ENCODE measurements at places on chromosomes 5 and 9.

DNA sequence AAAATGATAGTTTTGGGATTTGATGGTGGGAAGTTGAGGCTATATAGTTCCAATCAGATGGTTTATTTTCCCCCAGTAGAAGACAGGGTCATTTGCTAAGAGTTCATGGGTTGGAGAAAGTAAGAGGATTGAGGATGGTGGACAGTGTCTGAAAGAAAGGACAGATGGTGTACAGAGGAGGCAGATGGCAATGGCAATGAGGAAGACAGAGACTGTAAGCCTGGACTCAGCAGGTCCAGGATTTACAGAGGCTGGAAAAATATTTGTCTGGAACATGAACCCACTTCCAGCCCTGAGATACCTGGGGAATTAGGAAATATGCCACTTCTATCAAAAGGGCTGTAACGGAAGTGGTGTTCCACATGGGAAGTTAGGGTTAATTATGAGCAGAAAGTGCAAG, 84.5 kb downstream of the PCSK1 start:
- DNase-seq, result no peak

- DNase-seq, result no peak
Measured at GRCh38 chr5:156147944-156148285, 179.0 kb upstream of the SGCD start.

- DNase-seq, result no peak
Measured at GRCh38 chr5:124956471-124957029, 210.1 kb upstream of the ZNF608 start.

DNA sequence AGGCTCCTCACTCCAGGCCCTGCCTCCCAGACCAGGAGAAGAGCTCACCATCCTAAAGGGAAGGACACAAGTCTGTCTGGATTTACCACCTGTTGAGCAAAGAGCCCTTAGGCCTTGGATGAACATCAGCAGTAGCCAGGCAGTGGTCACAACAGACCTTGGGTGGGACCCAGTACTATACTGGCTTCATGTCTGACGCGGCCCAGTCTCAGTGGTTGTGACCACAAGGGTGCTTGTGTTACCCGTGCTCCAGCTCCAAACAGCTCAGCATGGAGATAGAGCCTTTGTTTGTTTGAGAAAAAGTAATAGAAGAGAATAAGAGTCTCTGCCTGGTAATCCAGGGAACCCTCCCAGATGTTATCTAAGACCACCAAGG, 617.4 kb downstream of the BRINP1 start:
- no peak for DNase-seq

GRCh38 chr9:95175523-95175922, 142.0 kb downstream of the FANCC start:
- DNase-seq, result no peak

DNA sequence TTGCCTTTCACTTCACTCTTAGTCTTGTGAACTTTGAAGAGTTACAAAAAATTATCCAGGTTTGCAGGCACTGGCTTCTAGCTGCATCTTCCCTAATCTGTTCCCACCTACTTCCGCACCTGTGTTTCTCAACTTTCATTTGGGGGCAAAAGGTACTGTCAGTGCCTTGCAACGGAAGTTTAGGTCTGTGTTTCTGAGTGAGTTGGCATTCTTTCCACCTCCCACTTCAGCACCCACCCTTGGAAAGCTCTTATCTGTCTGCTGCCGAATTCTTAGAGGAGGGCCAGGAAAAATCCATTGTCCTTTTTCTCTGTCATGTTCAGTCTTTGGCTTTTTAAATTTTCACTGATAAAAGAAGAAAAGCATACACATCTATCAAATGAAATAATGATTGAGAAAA, 89.7 kb upstream of the RASGRF2 start:
- no peak for DNase-seq

GRCh38 chr5:14401639-14402038, 180.0 kb upstream of the OTULINL start:
- DNase-seq, result no peak

GRCh38 chr9:84554069-84554664, 115.4 kb upstream of the NTRK2 start:
- DNase-seq, result no peak

DNA sequence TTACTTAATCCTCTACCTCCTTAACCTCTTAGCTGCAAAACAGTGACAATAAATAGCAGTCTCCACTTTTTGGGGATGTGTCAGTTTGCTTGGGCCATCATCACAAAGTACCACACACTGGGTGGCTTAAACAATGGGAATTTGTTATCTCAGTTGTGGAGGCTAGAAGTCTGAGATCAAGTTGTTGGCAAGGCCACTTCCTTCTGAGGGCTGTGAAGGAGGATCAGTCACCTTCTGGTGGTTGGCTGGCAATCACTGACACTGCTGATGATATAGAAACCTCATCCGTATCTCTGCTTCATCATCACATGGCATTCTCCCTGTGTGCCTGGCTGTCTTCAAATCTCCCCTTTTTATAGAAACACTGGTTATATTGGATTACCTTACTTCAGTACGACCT, 187.1 kb upstream of the TBC1D2 start:
- no peak for DNase-seq

DNA sequence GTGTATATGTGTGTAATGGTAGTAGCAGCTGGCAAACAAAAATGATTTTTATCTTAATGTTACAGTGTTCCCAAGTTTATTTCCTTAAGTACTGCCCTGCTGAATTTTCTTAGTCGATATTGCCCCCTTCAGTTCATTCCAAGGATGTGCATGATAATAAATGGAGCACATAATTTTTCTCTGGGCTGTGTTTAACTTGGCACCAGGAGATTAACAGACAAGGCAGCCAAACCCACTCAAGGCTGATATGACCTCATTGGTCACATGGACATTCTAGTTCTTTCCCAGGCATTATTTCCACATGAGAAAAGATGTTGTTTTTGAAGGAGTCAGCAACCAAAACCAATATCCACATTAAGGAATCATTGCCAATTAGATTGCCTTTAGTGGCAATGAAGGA, 61.8 kb downstream of the COX7C start:
- DNase-seq, result no peak

DNA sequence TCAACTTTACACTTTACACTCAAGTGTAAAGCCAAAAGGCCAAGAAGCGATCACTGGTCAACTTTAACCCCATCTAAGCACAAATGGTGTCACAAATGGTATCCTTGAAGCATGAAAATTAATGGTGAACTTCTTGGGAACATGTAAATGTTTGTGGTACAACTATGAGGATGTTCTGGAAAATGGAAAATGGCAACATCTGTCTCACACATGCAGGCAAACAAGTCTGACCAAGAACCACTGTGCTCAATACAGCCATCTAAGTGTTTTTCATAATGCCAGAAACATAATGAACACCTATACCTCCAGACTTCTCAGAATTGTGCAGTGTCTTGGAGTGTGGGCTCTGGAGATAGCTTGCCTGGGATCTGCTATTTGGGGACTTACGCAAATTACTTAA, 171.0 kb downstream of the GLIS3 start:
- no peak for DNase-seq

DNA sequence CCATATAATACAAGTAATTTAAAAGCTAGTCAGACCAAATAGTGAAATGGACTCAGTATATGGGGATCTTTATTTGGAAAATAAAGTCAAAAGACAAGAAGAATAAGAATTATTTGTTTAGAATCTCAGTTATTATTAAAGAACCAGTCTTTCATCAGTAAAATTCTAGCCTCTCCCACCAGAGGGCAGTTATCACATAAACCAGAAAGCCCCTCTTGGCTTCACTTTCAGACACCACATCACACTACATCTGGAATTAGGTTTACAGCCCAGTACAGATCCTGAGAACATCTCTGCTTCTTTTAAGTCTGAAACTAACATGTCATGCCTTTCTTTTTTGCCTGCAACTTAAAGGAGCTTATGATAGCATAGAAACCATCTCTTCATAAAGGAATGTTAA, 12.2 kb upstream of the HSPB3 start:
- DNase-seq, result no peak

- no peak for DNase-seq
Measured at GRCh38 chr5:153515301-153515700, 24.8 kb downstream of the GRIA1 start.

DNA sequence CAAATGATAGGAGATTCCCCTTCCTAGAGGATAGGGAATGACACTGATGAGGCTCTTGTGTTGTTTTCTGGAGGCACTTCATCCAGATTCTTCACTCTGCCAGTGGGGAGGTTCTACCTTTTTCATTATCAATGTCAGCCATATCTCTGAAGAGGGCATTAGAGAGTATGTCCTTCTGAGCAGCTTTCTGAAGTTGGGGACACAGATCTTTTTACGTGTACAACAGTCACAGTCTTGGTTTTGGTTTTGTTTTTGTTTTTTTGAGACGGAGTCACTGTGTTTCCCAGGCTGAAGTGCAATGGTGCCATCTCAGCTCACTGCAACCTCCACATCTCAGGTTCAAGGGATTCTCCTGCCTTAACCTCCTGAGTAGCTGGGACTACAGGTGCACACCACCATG, 22.6 kb downstream of the CENPH start:
- DNase-seq, result no peak

DNA sequence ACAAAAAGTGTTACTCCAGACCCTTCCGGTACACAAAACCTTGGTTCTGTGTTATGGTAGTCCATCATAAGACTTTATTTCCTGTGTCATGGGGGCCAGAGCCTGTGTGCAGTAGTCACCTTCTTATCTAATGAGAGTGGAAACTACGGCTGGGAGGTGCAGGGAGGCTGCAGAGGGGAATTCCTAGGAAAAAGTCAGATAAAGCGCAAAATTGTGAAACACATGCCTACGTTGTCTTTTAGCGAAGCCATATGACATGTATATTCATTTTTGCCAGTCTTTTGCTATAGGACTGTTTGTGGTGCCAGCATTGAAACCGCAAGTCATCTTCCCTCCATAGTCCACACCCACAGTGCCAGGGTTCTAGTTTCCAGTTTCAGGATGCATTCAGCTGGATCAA, 80.7 kb downstream of the PPARGC1B start:
- DNase-seq, result no peak

- DNase-seq, result no peak
Measured at GRCh38 chr5:150147670-150148069, 8.0 kb downstream of the PDGFRB start.

DNA sequence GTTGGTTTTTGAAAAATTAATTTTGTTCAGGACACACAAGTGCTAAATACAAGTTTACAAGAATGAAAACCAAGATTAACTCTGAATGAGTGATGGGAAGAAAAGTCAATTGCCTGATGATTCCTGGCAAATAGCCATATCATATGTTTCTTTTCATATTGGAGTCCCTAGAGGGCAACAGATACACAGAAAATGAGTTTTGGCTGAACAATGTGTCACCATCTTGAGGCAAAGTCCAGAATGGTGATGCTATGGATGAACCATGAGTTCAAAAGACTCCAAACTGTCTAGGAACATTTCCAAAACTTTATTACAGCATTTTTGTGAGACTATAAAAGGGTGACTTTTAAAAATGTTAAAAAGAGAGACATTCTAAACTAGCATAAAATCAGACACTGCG, 382.9 kb downstream of the TMEM161B start:
- no peak for DNase-seq

GRCh38 chr9:20749496-20750198, 65.6 kb downstream of the FOCAD start:
- DNase-seq, result no peak

GRCh38 chr5:83312663-83313062, 158.9 kb upstream of the VCAN start:
- DNase-seq, result no peak

GRCh38 chr9:78707481-78707991, 410.6 kb downstream of the PSAT1 start:
- no peak for DNase-seq

DNA sequence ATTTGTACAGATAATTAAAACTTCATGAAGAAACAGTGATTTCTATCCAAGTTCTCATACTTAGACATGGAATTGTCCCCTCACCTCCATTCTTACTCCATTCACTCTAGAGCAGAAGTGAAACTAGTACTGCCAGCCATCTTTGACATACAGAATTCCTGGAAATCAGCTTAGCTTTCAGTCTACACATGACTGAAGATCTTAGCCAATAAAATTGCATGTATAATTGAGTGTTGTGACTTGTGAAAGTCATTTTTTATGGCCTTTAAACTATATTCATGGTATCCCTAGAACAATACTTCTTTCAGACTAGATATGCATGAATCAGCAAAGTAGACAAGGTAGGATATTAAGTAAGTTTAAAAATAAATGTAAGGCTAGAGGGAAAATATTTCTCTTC, 705.2 kb upstream of the ZNF608 start:
- DNase-seq, result no peak

DNA sequence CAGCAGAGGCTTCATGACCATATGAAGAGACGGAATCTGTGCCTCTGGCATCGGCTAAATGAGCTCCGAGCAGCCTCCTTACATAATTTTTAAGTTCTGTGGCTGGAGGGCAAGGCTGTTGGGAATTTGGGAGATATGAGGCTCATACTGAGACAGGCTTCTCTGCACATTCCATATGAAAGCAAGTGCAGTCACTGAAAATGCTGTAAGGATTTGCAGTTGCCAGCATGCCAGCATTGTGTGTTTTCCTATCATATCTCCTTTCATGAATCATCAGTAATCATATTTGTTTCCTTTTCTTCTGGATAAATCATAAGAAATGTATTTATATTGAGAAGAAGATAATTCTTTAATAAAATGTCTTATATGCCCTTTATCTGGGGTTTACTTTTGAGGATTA, 775.4 kb downstream of the SEMA5A start:
- DNase-seq, result no peak

GRCh38 chr5:154409230-154409840, 36.5 kb upstream of the SAP30L start:
- no peak for DNase-seq

DNA sequence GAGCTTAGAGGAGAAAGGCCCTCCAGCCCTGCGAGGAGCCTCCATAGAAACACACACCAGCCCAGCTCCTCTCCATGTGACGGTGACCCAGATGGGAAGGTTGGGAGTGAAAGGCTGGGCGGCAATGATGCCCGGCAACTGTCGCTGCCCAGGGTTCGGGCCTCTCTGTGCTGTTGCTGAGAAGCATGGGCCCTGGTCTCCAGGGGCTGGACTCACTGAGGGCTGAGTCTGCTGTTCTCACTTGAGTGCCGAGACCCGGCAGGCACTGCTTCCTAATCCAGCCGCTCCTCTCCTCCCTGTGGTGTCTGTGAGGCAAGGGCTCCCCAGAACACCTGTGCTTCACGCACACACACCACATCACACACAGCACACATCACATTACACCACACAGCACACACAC, 493.6 kb downstream of the GADD45G start:
- no peak for DNase-seq

- no peak for DNase-seq
Measured at GRCh38 chr9:30771163-30771708, 1613.2 kb upstream of the ACO1 start.

- DNase-seq, result no peak
Measured at GRCh38 chr5:181131514-181131913, 545 bp upstream of the OR2V1 start.

- no peak for DNase-seq
Measured at GRCh38 chr5:74535926-74536325, 104.6 kb downstream of the ENC1 start.

DNA sequence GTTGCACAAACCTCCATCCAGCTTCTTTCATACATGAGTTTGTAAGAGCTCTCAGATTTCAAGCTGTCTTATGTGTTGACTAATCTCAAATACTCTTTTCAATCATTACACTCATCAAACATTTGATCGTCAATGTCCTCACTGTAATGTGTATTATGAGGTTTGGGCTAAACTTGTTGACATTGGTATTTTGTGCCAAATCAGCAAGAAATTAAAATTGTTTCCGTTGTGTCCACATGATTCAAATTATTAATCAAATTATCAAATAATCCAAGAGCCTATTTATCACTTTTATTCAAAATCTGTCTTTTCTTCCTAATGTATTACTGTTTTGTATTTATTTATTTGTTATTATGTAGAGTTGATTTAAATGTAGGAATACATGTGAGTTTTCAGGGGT, 283.4 kb downstream of the GAS1 start:
- DNase-seq, result no peak

- no peak for DNase-seq
Measured at GRCh38 chr5:6372251-6373080, 5.9 kb downstream of the MED10 start.

Data from stimulated activated CD8-positive, alpha-beta memory T cell treated with anti-CD3 and anti-CD28 coated beads, Interleukin-4, amount 100 ng/mL, for 4 hours (primary cell).